Activated T-cell treated with anti-CD3 and anti-CD28 coated beads, Interleukin-2, amount 50 U/mL, for 48 hours (primary cell): ENCODE measurements at places on chromosomes 13 and 19.

- DNase-seq: no peak
Measured at GRCh38 chr19:2511991-2512390, 36.1 kb downstream of the GADD45B start.

GRCh38 chr13:87923753-87924152 lies 252.6 kb downstream of the SLITRK5 start:
- no peak for DNase-seq

DNA sequence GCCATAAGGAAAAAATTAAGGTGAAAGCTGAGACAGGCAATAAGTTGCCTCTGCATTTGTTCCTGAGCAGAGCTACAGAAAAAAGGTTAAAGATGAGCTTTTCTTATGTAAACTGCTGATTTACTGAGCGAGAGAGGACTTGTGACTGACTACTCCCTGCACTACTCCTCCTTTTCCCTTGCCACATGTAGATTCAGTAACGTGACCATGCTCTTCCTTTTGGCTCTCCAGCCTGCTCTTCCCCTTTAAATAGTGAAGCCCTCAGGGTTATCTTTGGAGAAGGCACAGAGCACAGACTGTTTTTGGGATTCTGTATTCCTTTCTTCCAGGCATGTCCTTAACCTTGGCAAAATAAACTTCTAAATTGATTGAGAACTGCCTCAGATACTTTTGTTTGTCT lies 630.2 kb downstream of the UQCRFS1 start:
- DNase-seq: no peak

- DNase-seq: no peak
Measured at GRCh38 chr13:29324601-29325000, 270.9 kb downstream of the SLC7A1 start.

DNA sequence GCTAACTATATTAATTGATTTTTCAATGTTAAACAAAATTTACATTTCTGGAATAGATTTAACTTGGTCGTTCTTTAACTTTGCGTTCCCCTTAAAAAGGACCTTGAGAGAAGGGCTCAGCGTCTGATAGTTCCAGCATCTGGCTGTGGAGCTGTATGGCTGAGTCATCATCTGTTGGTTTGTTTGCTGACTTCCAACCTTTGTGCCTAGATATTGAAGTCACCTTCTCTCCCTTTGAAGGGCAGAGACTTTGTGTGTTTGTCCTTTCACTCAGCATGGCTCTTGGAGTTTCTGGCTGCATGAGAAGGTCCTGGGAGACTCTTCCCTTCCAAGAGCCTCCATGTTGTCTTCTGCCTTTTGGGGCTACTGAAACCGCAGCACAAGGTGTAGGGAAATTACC lies 16.6 kb upstream of the IRS2 start:
- DNase-seq: no peak

- DNase-seq: no peak
Measured at GRCh38 chr13:101013245-101013644, 338.6 kb upstream of the TMTC4 start.

DNA sequence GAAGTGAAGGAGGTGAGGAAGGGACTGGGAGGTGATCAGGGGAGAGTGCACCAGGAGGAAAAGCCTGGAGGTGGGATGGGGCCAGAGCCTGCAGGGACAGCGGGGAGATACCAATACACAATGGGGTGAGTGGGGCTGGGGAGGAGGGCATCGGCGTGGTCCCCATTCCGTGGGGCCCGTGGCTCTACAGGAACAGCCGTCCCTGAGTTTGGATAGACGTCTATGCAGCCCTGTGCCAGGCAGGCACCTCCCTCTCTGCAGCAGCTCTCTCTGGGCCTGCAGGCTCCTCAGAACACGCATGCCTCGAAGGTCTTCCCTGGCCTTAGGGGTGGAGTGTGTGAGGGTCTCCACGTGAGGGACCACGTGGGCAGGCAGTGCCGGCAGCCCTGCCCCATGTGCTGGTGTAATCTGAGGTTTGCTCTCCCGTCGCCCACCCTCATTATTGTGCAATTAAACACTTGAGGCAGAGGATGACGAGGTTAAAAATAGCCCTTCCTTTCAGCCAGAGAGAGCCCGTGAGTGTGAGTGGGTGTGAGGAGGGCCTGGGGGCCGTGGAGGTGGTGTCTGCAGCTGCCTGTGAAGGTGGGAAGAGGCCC lies 16.5 kb downstream of the C2CD4C start:
- DNase-seq: no peak

- DNase-seq: peak; percentile 29
Measured at GRCh38 chr19:11261971-11262839, at the start of gene DOCK6. TSS of gene DOCK6 (minus strand) at chr19:11262524. CDS start at chr19:11262440, 84 bp downstream.
